ENCODE measurements at places on chromosomes 4 and X. TPM values are rescaled to one million over a fixed set of nuclear protein-coding genes. Genes with fewer than 3 reads are reported as not detected.

- no peak for DNase-seq
Observed at GRCh38 chr4:23476515-23477090, 413.2 kb downstream of the PPARGC1A start.

The PRSS12 gene
- total RNA-seq, result 1.1 TPM

DNA sequence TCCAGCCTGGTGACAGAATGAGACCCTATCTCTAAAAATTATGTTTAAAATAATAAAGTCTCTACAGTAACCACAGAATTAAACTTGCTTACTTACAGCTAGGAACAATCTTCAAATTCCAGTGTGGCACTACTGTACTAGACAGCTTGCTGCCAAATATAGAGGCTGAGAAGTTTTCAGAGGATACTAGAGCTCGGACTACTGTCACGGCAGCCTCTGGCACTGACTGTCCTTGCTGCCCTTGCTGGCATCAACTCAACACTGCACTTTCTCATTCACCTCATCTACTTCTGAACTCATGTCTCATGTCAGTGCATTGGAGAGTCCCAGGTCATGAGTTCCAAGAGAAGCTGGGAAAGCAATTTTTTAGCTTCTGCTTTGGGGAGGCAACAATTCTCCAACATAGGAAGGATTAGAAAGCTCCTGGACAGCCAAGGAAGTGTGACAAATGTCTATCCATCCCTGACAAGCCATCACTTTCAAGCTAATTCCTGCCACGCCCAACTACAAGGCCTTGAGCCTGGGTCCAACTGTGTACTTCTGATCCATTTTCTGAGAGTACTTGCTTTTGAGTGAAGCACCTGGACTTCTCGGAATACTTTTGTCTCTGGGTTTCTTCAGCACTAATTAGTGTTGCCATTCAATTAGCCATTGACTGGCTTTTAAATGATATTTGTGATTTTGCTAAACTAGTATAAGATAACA is 98.6 kb upstream of the NR3C2 start:
- no peak for DNase-seq

GRCh38 chr4:101328063-101328602 is 19.2 kb downstream of the PPP3CA start:
- DNase-seq, result no peak

DNA sequence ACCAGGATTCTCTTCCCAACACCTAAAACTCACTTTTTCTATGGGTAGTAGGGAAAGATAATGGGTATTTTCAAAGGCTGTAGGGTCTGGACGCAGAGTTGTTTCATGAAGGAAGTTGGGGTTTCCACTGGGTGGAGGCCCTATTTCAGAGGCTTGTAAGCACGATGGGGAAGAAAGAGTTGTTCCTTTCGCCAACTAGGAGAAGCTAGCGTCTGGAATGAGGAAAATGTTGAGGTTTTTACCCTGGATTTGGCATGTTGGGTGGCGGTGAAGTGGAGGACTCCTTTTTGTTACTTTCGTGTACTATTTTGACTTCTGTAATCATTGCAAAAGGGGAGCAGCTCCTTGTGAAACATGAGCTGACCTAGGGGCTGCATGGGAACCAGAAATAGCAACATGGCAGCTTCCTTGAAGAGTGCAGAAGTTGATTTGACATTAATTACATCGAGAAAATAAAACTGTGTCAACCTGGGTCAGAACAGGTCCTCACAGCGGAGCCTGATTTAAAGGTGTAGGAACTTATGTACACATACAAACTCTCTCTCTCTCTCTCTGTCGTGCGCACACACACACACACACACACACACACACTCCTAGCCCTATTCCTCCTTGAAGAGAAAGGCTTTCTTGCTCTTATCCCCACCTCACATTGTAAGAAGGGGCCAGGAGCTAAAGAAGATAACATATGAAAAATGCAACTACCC is 19.1 kb downstream of the VSIG4 start:
- no peak for DNase-seq

GRCh38 chr4:150005537-150005936 is 72.7 kb upstream of the DCLK2 start:
- no peak for DNase-seq

GRCh38 chr4:73308286-73308685 is 49.7 kb upstream of the ANKRD17 start:
- peak; percentile 8 for DNase-seq

The GRIA3 gene
- total RNA-seq, result not detected

All from NCI-H460 (cell line).